Karpas-422 (cell line): ENCODE measurements at places on chromosomes 4 and X. TPM values are rescaled to one million over a fixed set of nuclear protein-coding genes. Genes with fewer than 3 reads are reported as not detected.

Gene DCAF4L1
- total RNA-seq: 0.36 and 0.56 TPM in 2 replicates

Gene ADH1B
- not detected in 2 replicates for total RNA-seq

Gene TCEAL6
- not detected in 2 replicates for total RNA-seq

Gene SPANXA2
- total RNA-seq: not detected in 2 replicates

Gene KLHL15
- 12.7 and 23.7 TPM in 2 replicates for total RNA-seq

Gene THAP6
- total RNA-seq: 17.8 and 18.7 TPM in 2 replicates

DNA sequence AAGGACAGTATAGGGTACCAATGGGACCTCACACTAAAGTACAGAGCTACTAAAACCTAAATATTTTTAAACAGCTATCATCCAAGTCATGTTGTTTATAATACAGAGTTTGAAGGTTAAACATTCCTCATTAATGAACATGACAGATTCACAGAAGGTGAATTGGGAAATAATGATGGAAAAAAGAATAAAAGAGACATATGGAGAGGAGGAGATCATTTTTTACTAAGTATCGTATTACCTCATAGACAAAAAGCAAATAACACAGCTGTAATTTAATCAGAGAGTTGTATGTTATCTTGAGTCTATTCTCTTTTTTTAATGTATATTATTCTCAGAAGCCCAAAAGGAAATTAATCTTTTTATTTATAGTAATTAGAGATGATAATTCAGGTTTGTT, 7.9 kb downstream of the PLK4 start:
- DNase-seq: no peak

- DNase-seq: no peak
Measured at GRCh38 chr4:120034913-120035312, 31.7 kb downstream of the MAD2L1 start.

GRCh38 chr4:37680089-37680488, 6.1 kb downstream of the RELL1 start:
- no peak for DNase-seq

GRCh38 chr4:138643827-138644226, 371.8 kb upstream of the NOCT start:
- no peak for DNase-seq

GRCh38 chr4:173182403-173182802, 13.8 kb downstream of the GALNT7 start:
- DNase-seq: no peak

- DNase-seq: no peak
Measured at GRCh38 chrX:10216208-10216607, 59.4 kb downstream of the CLCN4 start.

- no peak for DNase-seq
Measured at GRCh38 chrX:40177489-40177888, 79.7 kb upstream of the BCOR start.

DNA sequence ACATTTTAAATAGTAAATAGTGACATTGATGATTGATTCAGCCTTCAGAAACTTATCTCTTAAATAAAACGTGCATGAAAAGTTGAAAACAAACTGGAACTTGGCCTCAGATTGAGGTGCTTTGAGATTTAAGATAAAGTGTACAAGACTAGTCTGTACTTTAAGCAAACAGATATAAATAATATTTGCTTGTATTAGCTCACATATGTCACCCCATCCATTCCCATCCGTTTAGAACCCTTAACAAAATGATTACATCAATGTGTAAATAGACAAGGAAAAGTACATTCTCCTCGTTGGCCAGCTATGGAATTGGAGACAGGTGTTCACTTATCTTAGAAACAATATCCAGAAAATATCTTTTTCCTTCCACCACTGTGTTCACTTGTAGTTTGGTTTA, 130.8 kb downstream of the BANK1 start:
- no peak for DNase-seq

DNA sequence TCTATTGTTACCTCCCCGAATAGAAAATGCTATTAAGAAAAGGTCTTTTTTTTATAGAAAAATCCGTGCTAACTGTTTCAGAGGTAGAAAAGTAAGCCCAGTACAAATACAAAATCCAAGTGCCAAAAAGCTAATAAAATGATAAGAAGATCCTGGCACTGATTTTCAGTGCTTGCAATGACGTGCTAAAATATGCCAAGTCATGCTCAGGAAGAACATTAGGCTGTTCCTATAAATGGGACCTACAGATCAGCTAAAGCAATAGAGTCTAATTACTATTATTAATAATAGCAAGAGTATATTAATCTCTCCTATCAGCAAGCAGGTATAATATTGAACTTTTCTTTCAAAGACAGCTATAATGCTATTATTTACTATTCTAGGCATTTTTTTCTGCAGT, 305.8 kb downstream of the PPARGC1A start:
- DNase-seq: no peak

GRCh38 chr4:114208574-114209151, 229.2 kb upstream of the ARSJ start:
- DNase-seq: no peak

- DNase-seq: no peak
Measured at GRCh38 chr4:101075536-101075935, 271.8 kb downstream of the PPP3CA start.

GRCh38 chr4:24040811-24041210, 151.0 kb upstream of the PPARGC1A start:
- DNase-seq: no peak

DNA sequence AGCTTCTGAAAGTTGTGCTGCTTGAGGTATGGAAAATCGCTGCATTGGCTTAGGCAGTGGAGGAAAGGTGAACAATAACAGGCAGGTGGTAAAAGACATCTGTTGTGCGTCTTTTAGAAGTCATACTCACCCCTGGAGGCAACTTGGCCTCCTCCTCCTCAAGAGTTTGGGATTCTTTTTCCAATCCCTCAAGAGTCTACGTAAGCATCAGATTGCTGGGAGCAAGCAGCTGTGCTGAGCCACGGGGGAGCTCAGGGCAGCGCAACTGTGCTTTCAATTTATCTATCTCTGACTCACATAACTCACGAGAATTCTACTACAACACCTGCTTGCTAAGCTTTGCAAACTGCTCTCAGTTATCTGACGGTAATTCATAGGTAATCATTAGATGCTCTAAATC, 6.4 kb upstream of the RBMX2 start:
- no peak for DNase-seq

DNA sequence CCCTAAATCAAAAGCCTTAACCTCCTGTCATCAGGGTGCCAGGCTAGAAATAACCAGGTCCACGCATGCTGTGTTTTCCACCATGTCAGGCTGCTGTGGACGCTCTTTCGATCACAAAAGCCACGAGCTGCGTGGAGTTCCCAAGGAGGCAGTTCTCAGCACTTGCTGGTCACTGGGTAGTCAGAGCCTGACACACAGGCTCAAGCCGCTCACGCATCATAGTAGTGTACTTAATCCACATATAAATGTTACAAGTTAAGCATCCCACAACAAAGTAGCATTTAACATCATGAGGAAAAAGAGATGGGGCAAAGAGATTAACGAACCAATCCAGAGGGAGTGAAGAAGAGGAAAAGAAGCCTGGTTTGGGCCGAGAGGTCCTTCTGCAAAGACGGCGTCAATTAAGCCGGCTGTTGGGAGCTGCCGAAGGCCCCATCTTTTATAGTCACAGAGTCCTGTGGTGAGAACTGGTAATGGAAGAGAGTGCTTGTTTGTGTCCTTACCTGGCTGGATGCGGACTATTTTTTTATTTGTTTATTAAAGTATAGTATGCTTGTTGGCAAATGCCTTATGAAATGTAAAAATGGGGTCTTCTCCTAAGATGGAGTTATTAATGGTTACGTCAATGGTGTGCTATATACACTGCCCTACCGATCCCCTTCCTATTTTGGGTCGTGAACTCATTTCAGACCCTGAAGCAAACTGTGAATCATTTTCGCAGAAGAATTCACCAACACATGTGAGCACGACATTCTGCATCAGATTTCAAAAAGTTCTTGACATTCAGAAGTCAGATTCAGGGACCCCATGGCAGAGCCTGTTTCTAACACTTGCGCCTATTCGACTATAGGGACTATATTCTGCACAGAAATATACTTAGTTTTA, 675 bp downstream of the PRIMPOL start:
- DNase-seq: peak; percentile 50

- no peak for DNase-seq
Measured at GRCh38 chrX:152733261-152733975, at the start of the genes CSAG1 and MAGEA12. CSAG1 (minus strand) TSS chrX:152733721; CDS start chrX:152732460, 1,261 bp downstream. MAGEA12 (plus strand) TSS chrX:152733757; CDS start chrX:152736162, 2,405 bp downstream.

- DNase-seq: no peak
Measured at GRCh38 chr4:118985170-118986000, 96.7 kb downstream of the SYNPO2 start.

GRCh38 chr4:110627977-110628662, 5.2 kb upstream of the PITX2 start:
- no peak for DNase-seq

GRCh38 chr4:56653461-56654237, 27.4 kb downstream of the HOPX start:
- DNase-seq: no peak

DNA sequence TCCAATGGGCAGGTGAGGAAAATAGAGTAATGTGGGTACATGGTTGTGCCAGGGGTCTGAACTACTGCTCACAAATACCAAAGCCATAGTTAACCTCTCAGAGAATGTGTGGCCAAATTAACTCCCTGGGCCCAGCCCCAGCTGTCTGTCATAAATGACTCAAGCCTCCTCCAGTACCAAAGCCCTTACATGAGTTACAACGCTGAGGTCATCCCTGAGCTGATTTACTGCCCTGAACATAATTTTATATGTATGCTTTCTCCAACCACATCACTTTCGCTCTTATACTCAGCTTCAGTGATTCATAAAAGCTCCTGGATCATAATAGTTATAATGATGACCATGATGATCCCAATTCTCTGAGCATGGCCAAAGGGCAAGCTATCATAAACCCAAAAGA, 283.9 kb downstream of the NKX6-1 start:
- DNase-seq: no peak

DNA sequence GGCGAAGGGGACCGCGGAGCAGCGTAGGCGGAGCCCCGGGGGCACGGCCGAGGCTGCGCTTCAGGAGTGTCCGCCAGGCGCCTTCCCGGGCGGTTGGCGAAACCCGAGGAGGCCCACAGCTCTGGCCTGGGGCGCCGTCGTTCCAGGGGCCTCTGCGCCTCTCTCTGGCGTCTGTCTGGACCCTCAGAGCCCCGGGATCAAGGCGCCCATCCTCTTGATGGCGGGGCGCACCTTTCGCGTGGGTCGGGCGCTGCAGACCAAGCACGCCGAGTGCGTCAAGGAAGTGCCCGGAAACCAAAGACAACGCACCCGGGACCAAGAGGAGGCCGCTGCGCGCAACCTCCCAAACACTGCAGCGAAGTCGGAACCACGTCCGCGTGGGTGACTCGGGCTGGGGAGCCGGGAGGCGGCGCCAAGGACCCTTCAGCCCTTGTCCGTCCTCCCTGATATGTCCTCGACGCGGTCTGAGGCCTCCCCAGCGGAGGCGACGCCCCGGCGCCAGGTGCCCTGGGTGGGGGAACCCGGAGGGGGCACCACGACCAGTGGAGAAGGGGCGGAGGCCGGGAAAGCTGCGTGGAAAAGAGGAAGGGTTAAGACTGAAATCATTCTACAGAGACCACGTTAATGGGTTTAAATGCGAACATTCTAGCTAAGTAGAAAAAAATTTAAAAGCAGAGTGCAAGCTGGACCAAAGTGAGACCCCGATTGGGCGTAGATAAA, 9.9 kb downstream of the HMX1 start:
- no peak for DNase-seq

GRCh38 chrX:24202465-24203031, 53.0 kb downstream of the ZFX start:
- no peak for DNase-seq

DNA sequence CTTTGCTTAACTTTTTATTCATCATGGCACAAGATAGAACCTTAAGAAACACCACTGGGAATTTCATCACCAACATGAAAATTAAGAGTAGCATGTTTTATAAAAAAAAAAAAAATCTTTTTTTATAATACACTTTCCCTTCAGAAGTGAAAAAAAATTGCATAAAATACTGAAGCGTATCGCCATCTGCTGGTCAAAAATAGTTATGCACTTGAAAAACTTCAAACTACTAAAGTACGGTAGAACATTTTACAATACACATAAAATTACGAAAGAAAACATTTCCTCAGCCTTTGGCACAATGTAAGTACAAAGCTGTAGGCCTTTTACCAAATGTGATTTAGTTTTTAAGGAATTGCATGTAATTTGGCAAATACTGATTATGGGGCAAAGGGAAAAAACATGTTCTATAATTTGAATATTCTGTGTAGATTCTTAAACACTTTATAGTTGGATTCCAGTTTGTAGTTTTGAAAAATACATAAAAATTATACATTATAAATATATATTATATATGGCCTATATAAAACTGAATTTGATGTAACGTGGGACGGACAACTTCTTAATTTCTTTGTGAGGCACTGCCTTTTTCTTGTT, 26.5 kb downstream of the HCCS start:
- DNase-seq: peak; percentile 79

DNA sequence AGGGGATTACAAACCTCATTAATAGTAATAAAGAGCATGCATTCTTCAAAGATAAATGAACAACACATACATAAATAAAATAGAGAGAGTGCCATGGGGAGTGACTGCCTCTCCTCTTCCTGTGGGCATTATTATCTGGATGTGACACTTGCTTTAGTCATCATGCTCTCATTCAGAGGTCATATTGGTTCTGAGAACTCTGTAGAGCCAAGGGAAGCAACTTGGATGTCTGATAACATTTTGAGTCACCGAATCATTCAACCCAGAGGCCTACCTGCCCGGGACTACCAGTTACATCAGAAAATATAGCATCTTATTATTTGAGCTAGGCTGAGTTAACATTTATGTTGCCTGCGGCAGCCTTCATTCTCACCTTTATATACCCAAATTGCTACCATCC, 489.5 kb downstream of the STIM2 start:
- no peak for DNase-seq

DNA sequence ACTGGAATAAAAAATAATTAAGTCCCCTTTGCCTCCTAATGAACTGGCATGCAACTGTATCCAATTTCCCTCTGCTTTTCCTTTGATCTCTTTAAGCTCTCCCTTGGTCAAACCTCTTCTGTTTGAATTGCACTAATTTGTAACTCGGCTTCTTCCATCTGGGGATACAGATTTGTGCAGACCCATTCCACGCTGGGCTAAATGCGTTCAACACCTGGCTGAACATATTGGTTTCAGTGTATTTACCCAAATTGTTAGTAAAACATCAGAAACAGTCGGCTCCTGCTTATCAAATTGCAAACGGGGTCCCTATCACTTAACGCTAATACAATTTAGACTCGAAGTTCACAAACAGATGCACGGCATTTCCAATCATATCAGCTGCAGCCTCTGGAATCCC, 124.9 kb upstream of the TAPT1 start:
- DNase-seq: no peak

DNA sequence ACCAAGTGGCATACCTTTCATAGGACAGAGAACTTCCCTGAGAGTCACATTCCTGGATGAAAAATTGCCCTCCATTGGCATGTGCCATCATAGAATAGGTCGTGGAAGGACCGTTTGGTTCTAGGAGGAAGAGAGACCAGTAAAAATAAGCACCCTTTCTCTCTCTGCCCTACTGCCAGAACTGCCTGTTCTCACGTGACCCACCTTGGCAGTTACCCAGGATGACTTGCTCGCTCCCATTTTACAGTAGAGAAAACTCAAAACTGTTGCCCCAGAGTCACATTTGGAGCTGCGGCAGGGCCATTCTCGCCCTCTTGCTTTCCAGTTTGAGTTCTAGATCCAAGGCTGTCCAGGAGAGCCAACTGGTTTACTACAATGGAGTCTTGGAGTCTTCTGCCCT, 1.1 kb upstream of the NLGN3 start:
- no peak for DNase-seq

- DNase-seq: no peak
Measured at GRCh38 chrX:149830192-149830873, 48.6 kb downstream of the MAGEA9 start.

- DNase-seq: no peak
Measured at GRCh38 chrX:135651647-135652295, 61.7 kb upstream of the CT45A1 start.
